ENCODE measurements at places on chromosomes 7 and 10.

DNA sequence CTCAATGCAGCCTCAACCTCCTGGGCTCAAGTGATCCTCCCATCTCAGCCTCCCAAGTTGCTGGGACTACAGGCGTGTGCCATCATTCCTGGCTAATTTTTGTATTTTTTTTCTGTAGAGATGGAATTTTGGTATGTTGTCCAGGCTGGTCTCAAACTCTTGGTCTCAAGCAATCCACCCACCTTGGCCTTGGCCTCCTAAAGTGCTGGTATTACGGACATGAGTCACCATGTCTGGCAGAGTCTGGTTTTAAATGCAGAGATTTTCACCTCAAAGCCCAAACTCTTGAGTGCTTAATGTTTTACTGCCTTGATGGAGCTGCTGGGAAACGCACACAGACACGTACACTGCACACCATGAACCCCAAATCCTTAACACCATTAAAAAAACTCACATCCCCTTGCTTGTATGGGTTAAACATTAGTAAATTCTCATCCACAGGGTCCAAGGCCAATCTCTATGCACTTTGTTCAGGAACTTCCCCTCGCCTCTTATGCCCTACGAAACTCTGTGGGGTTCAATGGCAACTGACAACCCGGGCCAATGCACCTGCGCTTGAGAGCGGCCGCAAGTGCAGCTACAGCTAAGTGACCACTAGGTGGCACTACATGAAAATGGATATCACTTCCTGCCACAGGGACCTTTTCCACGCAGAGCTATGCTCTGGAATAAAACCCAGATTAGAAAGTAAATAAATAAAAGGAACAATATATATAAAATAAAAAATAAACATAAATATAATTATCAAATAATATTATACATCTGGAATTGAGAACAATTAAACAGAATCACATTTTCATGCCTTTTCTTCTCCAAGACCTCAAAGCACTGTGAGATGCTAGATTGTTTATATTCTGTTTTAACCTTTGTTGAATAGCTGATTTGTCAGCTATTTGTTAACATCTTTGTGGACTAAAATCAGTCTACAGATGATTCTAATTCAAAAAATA lies 66.9 kb upstream of the AFAP1L2 start:
- DNase-seq = peak; percentile 31

- DNase-seq = peak; percentile 44
Measured at GRCh38 chr10:4947635-4948596, 15.3 kb upstream of the AKR1C1 start.

GRCh38 chr7:148442933-148443332 lies 147.6 kb upstream of the C7orf33 start:
- DNase-seq = no peak

- DNase-seq = no peak
Measured at GRCh38 chr7:124775422-124775821, 9.8 kb upstream of the GPR37 start.

DNA sequence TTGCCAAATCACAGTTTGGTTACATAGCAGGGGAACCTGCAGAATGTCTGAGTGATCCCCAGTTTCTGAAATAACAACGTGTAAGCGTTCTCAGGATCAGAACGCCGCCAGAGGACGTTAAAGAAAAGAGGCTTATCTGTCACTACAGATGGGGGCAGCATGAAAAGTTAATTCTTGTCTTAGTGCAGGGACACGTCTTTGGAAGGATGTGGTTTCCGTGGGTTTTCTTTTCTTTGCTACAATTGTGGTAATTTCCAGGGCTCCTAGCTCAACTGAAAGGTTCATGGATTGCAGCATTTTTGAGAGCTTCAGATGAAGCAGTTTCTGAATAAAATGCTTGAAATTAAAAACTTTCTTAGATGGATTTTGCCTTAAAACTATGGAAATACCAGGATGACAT lies 106.6 kb downstream of the PRKCQ start:
- no peak for DNase-seq

DNA sequence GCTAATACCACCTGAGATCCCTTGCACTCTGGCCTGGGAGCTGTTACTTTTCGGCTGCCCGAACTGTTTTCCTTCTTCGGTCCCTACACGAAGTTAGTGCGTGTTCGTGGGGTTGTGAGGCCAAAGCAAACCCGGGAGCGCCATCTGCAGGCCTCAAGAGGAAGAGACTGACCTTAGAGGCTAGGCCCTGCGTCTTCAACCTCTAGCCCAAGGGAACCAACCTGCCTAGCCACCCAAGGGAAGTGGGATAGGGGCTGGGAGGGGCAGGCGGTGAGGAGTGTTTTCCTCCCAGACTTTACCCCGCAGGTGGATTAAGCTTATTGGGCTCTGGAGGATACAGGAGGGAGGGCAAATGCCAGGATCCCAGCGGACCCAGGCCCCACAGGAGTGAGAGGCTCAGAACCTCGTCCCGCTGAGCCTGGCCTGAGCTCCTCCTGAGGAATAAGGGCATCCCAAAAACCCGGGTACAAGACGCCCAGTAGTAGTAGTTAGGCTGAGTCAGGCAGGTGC lies 1.7 kb upstream of the PAX2 start:
- no peak for DNase-seq

DNA sequence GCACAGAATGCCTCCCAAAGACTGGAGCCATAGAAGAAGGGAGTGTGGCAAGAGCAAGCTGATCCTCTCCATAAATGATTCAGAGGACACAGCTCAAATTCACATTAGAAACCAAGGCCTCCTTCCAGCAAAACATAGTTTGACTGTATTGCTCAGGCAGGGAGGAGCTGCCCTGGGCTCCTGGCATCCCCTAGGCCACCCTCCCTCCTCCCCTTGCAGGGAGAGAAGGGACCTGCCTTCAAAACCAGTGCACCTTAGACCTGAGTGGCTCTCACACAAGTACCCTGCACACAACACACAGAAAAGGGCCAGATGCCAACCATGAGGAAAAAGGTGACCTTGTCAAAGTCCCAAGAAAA lies 64.7 kb downstream of the CREB3L2 start:
- DNase-seq = peak; percentile 37

DNA sequence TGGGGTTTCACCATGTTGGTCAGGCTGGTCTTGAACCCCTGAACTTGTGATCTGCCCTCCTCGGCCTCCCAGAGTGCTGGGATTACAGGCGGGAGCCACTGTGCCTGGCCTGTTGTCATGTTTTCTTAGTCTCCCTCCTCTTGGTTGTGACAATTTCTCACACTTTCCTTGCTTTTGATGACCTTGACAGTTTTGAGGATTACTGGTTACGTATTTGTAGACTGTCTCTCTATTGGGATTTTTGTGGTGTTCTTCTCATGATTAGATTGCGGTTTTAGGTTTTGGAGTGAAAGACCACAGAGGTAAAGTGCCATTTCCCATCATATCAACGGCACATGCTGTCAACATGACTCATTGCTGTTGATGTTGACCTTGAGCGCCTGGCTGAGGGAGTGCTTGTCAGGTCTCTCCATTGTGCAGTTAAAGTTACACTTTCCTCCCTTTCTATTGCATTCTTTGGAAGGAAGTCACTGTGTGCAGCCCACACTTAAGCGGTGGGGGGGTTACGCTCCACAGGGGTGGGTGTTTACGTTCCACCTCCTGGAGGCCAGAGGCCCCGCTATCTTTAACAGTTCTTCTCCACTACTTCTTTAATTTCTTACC lies 10.8 kb downstream of the NEURL1 start:
- no peak for DNase-seq

- no peak for DNase-seq
Measured at GRCh38 chr10:5604961-5605360, 61.4 kb downstream of the ASB13 start.

GRCh38 chr7:38753347-38753746 lies 122.2 kb upstream of the AMPH start:
- DNase-seq = peak; percentile 29

GRCh38 chr7:45920502-45921380 lies at the start of gene IGFBP3:
Gene IGFBP3 (minus strand): TSS chr7:45921272. CDS start chr7:45921140, 132 bp downstream.
- DNase-seq = no peak

DNA sequence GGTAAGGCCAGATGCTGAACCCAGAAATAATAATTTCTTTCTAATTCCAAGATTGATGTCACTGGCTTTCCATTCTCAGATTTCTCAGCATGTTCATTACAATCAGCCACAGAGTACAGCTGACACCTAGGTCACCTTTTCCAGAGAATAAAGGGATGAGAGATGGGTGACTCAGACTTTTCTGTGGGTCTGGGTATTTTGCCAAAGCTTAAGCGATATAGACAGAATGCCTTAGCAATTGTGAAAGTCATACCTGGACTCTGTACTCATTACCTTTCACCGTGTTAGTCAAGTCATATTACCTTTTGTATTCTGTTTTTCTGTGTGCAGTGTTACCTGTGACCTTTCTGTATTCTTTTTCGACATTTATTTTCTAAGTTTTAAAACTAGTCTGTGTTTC lies 10.6 kb upstream of the PRTFDC1 start:
- DNase-seq = no peak

- no peak for DNase-seq
Measured at GRCh38 chr10:33388785-33389184, 54.3 kb upstream of the NRP1 start.

- DNase-seq = no peak
Measured at GRCh38 chr7:126449611-126450268, 803.0 kb downstream of the GRM8 start.

GRCh38 chr7:66950763-66951162 lies 29.7 kb downstream of the TMEM248 start:
- DNase-seq = no peak

DNA sequence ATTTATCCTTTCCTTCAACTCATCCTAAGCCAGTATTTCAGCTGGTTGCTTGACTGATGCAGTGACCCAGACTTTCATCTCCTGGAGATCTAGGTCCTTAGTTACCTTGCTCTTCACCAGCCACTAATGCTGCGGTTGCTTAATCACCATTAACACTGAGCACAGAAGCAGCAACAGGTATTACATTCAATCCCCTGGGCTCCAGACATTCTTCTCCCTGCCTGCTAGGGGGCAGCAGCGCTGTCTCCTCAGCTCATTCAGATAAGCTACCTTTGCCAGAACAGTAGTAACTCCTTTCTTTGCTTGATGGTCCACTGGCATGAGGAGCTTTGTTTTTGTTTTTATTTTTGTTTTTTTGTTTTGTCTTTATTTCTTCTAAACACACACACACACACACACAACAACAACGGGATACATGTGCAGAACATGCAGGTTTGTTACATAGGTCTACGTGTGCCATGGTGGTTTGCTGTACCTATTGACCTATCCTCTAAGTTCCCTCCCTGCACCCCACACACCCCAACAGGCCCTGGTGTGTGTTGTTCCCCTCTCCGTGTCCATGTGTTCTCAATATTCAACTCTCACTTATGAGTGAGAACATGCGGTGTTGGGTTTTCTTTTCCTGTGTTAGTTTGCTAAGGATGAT lies 1043.2 kb upstream of the C7orf33 start:
- DNase-seq = no peak

DNA sequence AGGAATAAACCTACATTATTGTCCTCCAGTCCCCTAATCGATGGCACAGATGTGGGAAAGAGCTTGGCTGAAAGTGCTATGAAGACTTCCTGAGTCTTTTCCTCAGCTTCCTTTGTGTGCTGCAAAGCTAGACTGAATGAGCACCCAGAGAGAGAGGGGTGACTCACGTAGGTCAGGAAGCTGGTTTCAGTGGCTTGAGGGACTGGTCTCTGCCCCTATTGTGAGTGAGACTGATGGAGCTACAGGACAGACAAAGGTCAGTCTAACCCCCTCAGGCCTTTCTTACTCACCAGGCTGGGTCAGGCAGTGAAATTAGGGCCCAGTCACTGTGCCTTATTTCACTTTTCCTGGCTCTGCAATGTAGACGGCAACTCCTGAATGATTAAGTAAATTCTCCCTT lies 171.1 kb upstream of the GRB10 start:
- DNase-seq = no peak

DNA sequence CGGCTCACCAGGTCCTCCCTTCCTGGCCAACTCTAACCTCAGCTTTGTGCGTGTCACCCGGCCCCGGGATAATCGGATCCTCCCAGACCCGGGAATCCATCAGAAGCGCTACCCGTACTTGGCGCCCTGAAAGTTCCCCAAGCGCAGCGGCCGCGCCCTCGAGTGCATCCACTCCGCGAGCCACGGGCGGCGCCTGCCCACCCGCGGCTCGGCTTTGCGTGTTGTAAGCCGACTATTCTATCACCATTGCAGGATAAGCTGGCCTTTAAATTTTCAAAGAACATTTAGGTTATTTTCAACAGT lies 35.7 kb upstream of the EBLN1 start:
- DNase-seq = no peak

DNA sequence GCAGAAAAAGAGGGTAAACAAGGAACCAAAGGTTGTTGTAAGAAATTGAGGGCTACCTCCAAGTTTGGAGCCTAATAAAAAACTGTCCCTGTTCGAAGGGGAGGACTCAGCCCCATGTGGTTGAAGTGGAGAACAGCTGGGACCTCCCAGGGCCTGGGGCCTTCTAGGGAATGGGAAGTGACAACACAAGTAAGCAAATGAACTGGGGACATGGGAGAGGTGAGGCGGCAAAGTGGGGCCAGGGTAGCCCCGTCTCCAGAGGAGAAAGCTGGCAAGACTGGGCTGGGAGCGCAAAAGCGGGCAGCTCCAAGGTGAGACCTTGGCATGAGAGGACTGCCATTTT lies 198.1 kb downstream of the ZNF438 start:
- DNase-seq = no peak

DNA sequence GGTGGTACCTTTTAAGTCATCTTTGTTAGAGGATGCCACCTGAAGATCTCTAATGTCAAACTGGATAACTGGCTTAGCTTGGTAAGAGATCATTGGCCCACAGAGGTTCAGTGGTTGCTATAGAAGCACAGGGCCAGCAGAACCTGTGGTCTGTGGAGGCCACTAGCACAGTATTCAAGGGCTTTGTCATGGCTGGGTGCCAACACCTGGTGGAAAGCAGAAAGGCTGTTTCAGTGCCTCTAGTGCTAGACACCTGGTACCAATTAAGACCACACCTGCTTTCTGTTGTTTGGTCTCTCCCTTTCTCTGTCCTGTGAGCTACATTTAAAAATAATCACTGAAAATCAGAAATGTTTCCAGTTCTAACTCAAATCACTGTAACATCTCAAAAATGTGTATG lies 10.0 kb upstream of the PCGF5 start:
- no peak for DNase-seq

DNA sequence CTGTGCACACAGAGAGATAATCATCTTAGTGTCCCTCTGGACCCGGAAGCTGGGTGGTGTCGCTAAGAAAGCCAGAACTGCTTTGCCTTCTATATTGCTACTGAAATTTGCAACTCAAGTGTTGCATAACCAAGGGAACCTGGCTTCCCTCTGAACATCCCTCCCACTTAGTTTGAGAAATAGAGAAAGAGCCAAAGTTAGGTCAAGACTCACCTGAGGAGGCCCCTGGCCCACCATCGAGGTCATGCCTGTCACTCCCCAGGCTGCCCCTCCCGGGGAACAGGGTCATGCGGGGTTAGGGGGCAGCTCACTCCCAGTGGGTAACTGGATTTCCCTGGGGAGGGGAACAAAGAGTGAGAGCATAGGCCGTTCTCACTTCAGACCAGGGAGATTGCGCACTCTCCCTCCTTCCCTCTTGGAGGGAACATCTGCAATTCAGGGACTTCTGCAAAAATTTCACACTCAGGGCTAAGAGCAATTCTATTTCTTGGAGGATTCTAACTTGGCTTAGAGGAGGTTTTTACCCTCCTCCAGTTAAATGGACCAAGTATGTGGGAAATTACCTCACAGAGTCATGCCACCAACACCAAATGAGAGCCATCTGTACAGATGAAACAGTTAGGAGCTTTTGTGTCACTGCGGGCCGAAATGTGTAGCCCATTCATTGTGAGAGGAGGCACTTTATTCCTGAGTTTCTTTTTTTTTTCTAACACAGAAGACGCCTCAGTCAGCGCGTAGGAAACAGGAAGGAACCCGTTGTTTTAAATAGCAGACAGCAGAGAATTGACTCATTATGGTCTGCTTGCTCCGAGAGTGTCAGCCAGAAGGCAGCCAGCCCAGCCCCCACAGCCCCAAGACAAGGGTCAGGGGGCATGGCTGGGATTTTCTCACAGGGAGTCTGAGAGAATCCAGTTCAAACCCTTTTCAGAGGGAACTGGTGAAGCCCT lies 221.3 kb downstream of the ARHGAP12 start:
- DNase-seq = peak; percentile 46
